NCI-H2029 (cell line): ENCODE measurements at places on chromosomes 2 and 18.

GRCh38 chr18:58581265-58581664 is 47.6 kb downstream of the ALPK2 start:
- no peak for DNase-seq

DNA sequence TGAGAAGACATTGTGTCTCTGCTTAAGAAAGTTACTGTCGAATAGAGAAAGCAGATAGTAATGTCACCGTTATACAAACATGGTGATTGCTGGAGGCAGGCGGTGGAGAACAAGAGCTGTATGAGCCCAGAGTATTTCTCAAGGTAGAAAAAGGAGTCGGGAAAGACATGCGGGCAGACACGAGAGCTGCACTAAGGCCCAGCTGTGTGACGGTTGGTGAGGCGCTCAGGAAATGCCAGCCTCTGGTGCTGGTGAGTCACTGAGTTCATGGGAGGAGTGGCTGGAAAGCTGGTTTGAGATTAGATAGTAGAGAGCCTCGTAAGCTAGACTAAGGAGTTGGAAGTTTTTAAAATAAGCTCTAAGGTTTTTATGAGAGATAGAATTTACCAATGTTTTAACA is 390.9 kb upstream of the TRIB2 start:
- DNase-seq = no peak

GRCh38 chr2:102116630-102117471 is 25.7 kb upstream of the IL1R1 start:
- DNase-seq = no peak

GRCh38 chr2:1739961-1740715 is 4.2 kb downstream of the PXDN start:
- DNase-seq = no peak

DNA sequence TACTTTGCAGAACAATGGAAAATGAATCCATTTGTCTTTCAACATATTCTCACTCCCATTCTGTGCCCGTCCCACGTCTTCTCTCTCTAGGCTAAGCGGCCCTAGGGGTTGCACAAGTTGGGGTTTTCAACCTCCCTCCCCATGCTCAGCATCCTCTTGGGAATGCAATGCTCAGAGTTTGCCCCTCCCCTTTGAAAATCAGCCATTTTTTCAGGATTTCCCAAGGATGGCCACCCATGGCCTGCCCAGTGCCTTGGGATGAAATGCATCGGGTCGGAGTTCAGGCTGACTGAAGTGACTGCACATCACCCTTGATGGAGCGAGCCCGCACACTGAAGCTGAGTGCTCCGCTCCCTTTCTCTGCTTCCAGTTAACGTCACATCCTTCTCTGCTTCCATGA is 87.9 kb downstream of the TNS1 start:
- no peak for DNase-seq

- no peak for DNase-seq
These were observed 298.0 kb downstream of the DSEL start for GRCh38 chr18:67218556-67218955.

- peak; percentile 60 for DNase-seq
These were observed 70.5 kb downstream of the FMNL2 start for GRCh38 chr2:152405206-152406118.

DNA sequence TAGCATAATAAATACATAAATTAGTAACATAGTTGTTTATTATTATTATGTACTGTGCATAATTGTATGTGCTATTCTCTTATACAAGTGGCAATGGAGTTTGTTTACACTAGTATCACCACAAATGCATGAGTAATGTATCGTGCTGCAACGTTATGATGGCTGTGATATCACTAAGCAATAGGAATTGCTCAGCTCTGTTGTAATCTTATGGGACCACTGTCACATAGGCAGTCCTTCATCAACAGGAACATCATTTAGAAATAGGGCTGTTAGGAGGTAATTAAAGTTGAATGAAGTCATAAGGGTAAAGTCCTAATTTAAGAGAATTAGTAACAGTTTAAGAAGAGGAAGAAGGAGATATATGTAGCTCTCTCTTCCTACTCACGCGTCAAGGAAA is 33.8 kb downstream of the TEX51 start:
- no peak for DNase-seq

GRCh38 chr2:197929008-197929885 is 124.9 kb downstream of the PLCL1 start:
- DNase-seq = no peak

DNA sequence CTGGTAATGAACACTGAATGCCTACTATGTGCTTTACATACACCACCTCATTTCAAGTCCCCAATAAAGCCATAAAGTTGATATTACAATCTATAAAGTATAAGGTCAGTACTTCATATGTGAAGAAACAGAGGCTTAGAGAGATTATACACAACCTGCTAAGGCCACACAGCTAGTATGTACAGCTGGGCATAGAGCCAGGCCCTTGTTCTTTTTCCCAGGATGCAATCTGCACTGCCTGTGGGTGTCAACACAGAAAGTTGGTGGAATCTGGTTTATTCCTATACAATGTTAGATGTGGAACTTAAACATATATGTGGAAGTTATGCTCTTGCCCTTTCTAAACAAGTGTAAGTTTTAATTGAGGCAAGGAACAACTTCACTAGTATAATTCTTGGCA is 32.8 kb downstream of the INSIG2 start:
- no peak for DNase-seq

DNA sequence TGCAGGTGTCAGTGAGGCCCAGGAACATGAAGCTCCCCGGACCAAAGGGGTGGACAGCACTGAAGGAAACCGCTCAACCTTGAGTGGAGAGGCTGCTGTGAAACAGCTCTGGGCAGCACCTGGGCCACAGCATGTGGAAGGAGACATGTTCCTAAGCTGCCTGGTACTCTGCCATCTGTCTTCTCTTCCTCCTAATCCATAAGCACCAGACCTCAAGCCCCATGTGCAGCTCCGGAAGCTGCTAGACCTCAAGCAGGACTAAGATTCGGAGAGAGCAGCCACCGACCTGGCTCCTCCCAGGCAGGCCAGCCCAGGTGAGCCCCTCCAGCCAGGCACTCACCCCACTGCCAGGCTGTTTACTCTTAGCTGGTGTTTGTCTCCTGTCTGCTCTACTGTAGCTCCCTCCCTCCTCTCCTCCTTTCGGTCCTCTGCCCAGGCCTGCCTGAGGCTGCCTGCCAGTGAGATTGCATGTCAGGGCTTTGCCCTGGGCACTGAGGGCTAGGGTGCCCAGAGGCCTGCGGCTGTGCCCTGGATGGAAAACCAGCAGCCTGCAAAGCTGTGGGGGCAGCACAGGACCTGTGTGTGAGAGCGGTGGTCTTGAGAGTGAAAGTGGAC is 53.7 kb downstream of the BCL11A start:
- no peak for DNase-seq

DNA sequence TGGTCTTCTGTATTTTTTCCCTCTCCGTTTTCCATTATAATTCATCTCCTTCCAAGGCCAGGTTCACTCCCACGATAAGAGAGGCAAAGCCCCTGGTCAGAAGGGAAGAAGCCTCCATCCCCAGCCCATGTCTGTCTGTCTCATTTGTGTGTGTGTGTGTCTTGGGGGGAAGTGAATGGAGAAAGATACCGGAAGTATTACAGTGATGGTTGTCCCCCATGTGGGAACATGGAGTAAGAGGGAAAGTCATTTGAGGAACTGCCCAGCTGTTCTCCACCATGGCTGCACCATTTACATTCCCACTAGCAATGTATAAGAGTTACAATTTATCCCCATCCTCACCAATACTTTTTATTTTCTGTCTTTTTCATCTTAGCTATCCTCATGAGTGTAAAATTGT is 113.6 kb upstream of the ATP8B1 start:
- DNase-seq = no peak

GRCh38 chr2:84942964-84943421 is 28.0 kb upstream of the KCMF1 start:
- DNase-seq = no peak

DNA sequence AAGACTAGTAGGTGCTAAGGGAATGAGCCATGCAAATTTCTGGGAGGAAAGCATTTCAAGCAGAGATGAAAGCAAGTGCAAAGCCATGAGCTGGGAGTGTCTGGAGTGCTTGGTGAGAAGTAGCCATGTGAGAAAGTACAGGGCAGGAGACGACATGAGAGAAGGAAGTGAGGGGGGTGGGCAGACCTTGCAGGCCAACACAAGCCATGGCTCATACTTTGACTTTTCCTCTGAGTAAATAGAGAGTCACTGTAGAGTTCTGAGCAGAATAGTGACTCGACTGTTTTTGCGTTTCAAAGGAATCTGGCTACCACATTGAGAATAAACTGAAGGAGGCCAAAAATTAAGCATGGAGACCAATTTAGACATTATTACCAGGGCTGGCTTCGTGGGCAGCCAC is 42.2 kb downstream of the SCN2A start:
- DNase-seq = no peak

GRCh38 chr2:32246911-32247310 is 17.8 kb downstream of the NLRC4 start:
- peak; percentile 59 for DNase-seq

- DNase-seq = no peak
These were observed 172.8 kb downstream of the CD226 start for GRCh38 chr18:69774831-69775230.

DNA sequence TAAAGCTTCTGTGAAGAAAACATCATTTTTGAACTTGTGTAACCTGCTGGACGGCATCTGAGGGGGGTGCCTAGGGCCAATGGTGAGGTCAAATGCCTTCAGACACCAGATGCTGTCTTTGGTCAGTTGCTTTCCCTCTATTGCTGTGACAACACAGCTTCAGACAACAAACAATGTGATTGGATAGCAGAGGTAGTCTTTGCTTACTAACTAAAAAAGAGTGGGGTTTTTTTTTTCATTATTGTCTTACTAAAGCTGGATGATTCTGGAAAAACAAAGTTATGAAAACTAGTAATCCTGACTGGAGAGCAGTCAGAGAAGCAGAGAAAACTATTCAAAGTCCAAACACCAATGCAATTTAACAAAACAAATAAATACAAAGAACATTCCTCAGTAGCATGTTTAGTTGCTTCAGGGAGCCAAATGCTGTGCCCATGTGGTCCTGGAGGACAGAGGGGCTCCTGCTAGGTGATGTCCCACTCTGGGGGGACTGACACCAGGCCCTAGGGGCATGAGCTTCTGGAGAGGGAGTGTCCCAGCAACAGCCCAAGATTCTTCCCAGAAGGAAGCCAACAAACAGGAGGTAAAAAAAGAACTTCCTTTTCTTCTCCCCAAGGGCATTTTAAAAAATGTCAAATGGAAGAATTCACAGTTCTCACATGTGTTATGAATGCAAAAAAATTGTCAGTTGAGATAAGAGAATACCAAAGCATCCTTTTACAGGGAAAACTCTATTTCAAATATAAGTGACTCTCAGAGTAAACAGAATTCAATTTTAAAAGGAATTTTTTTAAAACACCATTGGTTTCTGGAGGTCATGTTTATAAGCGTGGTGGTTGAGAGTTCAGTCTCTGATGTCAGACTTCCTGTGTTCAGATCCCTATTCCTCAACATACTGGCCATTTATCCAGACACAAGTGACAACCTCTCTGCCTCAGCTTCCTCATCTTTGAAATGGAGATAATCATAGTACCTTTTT is 181.1 kb upstream of the PGAP1 start:
- no peak for DNase-seq

- DNase-seq = no peak
These were observed 19.2 kb downstream of the RALB start for GRCh38 chr2:120271711-120272379.

DNA sequence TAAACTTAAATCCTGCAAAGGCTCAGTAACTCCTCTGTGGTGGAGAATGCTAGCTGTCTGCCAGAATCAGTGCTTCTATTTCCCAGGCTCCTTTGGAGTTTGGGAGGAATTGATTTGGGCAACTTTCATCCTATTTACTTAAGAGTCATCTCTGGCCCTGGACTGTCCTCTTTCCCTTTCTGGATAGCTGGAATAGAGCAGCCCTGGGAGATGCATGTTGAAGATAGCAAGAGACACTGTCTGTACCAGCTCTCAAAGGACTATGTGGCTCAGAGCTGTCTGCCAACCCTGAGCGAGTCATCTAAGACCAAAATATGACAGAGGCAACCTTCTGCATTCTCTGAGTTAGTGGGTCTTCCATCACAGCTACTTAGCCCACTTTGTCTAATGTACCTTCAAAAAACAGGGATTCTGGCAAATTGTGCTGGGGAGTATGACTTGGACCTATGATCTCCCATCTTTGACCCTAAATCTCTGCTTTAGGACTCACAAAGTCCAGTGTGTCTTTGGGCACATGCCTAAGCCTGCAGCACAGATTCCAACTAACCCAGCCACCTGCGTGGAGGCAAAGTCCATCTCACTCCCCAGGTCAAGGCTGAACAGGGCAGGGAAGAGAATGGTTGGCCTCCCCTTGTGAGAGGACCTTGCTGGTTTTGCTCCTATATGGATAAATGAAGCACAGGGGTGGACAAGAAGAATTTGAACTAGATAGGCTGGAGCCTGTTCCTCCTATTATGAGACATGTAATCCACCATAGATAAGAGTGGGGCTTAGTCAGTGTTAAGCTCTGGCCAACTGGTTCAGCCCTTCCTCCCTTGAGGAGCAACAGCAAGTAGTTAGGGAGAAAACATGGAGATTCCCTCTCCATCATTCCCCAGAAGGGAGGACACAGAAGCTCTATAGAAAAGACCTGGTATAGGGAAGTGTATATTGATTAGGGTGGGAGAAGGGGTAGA is 99.1 kb upstream of the PELI1 start:
- no peak for DNase-seq

DNA sequence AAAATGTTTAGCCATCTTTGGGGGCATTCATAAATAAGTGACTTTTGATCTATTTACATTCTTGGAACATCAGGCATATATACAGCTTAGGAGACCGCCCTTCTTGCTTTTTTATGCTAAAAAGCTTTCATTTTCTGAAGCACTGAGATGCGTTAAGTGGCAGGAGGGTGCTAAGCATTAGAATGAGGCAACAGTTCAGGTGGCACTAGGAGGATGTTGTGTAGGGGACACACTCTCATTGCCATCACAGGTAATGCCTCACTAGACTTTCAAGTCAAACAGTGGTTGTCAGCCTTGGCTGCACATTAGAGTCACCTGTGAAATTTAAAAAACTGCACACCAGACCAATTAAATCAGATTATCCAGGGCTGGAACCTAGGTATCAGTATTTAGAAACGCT is 39.1 kb downstream of the EHBP1 start:
- no peak for DNase-seq

- no peak for DNase-seq
These were observed 85.1 kb downstream of the ANTXR1 start for GRCh38 chr2:69097891-69098655.

GRCh38 chr2:39114771-39115170 is 6.1 kb downstream of the SOS1 start:
- DNase-seq = no peak

GRCh38 chr2:173985605-173985992 is 20.4 kb upstream of the SP3 start:
- no peak for DNase-seq

GRCh38 chr2:236972491-236973342 is 113.0 kb upstream of the COPS8 start:
- peak; percentile 39 for DNase-seq

DNA sequence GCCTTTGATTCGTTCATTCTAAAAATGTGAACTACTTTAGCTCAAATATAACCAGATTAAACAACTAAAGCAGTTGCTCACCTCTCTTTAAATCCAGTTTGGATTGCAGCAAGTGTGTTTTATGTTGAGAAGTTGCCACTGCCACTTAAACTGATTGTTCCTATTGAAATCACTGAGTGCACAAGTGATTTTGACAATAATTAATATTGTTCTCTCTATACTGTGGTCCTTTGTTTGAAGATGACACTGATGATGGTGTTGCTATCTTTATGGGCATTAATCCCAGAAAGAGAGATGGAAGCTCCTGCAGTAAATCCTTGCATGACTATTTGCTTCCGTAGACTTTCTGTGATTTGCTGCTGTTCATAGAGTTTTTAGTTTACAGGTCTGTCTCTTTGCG is 251.4 kb upstream of the ZEB2 start:
- no peak for DNase-seq
